ENCODE measurements at places on chromosomes 2 and 18.

DNA sequence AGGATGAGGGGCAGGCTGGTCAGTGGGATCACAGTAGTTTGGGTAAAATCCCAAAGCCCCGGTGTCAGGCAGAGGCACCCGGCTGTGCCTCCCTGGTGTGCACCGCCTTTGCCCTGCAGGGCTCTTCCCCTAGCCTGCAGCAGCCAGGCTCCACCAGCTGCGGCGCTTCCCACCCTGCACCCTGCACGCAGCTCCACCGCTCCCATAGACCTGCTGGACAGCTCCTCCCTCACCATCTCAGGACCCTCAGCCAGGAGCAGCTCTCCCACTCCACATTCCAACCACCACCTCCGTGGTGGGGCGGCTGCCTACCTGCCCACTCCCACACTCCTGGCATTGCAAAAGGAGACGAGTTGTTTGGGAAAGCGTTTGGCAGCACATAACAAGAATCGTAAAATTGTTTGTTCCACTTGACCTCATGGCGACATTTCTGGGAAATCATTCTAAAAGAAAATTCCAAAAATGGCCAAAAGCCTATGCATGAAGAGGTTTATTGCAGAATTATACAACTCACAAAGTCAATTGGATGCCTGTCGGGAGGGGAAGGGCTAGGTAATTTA is 287.4 kb upstream of the HDAC4 start:
- no peak for DNase-seq

- DNase-seq, result no peak
Measured at GRCh38 chr2:235551965-235552364, 58.1 kb downstream of the AGAP1 start.

GRCh38 chr2:201953396-201953795 is 80.3 kb upstream of the FZD7 start:
- DNase-seq, result no peak

DNA sequence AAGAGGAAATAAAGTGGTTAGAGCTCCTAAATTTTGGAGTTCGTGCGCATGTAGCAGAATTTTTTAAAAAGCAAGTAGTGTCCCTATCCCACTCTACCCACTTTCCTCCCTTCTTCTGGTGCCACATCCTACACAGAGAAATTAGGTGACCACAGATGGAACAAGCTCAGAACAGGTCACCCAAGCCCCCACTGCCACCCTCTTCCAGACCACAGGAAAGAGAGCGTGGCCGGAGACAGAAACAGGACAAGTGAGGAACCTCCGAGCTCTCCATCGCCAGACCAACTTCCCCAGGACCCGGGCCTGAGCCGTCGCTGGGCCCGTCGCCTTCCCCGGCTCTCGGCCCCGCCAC is 433 bp downstream of the NPC1 start:
- DNase-seq, result peak; percentile 9

DNA sequence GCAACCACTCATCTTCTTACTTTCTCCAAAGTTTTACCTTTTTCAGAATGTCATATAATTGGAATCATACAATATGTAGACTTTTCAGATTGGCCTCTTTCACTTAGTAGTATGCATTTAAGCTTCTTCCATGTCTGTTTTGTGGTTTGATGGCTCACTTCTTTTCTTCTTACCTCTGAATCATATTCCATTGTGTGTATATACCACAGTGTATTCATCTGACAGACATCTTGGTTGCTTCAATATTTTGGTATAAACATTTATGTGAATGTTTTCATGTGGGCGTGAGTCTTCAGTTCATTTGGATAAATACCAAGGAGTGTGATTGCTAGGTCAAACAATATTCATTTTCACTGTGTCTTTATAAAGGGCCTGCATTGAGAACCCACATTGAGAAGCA is 136.1 kb upstream of the NOSTRIN start:
- no peak for DNase-seq

GRCh38 chr2:37895140-37895539 is 29.9 kb upstream of the RMDN2 start:
- no peak for DNase-seq

GRCh38 chr2:189982780-189983394 is 79.6 kb downstream of the MSTN start:
- DNase-seq, result peak; percentile 48

DNA sequence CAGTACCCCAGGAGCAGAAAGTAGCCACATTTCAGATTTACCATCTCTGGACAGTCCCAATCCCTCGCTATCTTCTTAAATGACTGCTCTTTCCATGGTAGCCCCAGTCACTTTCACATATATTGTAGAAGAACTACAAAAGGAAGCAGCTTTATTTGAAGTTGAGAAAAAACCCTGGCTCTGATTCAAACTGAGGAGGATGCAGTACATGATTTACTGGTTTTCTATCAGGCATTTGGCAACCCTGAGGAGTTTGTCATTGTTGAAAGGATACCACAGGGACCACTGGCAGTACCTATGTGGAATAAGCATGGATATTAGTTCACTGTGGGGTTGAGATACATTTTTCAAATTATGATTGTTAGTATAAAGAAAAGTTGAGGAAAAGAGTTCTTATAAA is 640.9 kb upstream of the SETBP1 start:
- DNase-seq, result no peak

DNA sequence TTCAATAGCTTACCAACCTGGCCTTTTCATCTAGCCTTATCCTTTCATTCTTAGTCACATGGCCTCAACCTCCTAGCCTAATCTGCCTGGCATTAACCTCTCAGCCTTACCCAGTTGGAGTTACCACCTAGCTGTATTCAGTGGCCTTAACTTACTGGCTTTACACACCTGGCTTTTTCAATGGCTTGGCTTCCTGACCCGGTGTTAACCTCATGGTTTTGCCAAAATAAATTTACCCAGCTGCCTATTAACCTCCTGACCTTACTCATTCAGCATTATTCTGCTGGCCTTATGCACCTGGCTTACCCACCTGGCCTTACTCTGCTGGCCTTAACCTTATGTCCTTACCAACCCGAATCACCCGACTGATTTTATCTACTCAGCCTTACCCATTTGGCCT is 135.5 kb upstream of the ZSWIM2 start:
- no peak for DNase-seq

DNA sequence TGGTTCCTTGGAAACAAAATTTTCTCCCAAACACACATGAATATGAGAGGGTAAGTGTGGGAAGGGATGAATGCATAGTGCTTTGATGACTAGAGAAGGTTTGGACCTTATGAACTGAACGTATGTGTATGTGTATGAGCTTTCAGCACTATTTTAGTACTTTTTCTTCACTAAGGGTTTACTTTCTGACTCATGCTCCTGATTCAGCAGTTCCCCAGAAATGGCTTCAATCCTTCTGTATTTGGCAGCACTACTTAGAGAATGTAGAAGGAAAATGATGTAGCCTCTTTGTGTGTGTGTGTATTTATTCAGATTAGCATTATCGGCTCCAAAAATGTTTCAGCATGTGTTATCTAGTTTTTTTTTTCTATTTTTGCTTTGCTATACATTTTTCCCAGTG is 22.2 kb downstream of the KCNJ3 start:
- DNase-seq, result no peak

All from hematopoietic multipotent progenitor cell treated with erythropoietin and hydrocortisone succinate and interleukin-3 and kit ligand, for 15 days (in vitro differentiated cells).